ENCODE measurements at places on chromosomes 5 and 9.

DNA sequence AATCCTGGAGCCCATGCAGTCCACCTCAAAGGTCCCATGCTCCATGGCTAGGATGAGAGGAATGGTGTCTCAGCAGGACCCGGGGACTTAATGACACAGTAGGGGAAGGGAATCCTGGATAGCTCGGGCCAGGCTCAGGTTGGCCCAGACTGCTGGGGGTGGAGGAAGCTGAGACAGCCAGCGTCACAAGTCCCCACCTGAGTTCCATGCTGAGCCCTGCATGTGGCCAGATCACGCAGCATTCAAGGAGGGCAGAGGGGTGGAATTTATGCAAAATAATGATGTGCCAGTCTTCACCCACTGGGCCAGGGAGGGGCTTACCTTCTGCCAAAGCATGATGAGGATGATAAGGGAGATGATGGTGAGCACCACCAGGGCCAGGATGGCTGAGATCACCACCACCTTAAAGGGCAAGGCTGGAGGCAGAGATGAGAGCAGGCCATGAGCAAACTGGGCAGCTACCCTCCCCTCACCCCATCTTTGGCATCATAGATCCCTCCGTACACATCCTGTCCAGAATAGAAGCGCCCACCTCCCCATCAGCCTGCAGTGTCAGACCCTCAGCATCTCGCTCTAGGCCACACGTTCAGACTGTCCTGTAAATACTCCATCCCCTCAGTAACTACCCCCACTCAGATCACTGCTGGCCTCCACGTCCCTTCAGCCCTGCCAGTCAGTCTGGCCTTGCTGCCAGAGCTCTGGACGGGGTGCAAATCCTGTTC, 29.3 kb downstream of the PDGFRB start:
- no peak for DNase-seq

DNA sequence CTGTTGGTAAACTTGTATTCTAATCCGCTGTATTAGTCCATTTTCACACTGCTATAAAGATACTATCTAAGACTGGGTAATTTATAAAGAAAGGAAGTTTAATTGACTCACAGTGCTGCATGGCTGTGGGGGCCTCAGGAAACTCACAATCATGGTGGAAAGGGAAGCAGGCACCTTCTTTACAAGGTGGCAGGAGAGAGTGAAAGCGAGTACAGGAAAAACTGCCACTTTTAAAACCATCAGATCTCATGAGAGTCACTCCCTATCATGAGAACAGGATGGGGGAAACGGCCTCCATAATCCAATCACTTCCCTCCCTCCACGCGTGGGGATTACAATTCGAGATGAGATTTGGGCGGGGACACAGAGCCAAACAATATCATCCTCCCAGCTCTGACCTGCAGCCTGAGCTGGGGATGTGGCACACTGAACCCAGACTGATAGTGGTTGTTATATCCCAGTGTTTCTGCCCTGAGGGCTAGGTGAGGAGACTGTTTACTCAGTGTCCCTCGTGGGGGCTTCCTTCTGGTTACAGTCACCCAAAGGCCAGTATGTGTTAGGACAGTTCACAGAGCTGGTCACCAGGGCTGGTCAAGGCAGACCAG, 488.3 kb downstream of the KDM4C start:
- DNase-seq, result no peak

- DNase-seq, result no peak
These were observed 145.3 kb downstream of the PAPPA start for GRCh38 chr9:116298878-116299391.

DNA sequence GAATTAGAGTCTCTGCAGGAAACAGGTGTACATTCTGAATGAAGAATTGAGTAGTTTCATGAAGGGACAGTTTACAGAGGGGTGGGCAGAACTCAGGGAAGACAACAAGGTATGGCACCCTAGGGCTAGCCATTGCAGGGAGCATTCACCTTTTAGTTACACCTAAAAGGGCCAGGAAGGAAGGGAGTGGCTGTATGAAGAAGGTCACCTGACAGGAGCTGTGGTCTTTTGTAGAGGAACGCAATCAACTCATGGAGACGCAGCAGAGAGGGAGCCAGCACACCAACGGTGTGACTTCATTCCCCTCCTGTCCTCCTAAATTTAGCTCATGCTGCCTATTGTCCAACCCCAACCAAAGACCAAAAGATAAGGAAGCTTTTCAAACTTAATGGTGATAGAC, 12.7 kb upstream of the ZCCHC7 start:
- no peak for DNase-seq

DNA sequence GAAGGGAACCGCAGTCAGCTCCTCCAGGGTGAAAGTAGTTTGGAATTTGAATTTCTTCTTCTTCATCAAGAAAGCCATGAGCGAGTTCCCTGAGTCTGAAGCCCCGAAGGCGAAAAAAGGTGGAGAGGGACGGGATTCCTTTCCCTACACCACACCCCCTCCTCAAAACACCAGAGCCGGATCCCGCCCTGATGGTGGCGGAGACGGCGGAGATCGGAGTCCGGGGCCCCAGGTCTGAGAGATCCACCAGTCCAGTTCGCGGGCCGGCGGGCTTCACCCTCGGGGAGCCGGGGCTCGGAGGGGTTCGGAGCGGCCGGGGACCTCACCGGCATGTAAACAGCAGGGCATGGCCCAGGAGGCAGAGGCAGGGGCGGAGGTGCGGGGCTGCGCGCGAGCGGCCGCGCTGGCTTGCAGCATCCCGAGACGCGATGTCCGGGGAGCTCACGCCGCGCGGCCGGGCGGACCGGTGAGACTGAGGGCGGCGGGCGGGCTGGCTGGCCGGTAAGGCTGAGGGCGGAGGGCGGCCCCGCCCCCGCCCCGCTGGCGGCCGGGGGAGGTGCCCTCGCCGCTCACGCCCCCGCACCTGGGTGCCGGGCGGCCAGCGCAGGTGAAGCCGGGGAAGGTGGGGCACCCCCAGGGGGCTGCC, 606 bp downstream of the EEIG1 start:
- peak; percentile 47 for DNase-seq

DNA sequence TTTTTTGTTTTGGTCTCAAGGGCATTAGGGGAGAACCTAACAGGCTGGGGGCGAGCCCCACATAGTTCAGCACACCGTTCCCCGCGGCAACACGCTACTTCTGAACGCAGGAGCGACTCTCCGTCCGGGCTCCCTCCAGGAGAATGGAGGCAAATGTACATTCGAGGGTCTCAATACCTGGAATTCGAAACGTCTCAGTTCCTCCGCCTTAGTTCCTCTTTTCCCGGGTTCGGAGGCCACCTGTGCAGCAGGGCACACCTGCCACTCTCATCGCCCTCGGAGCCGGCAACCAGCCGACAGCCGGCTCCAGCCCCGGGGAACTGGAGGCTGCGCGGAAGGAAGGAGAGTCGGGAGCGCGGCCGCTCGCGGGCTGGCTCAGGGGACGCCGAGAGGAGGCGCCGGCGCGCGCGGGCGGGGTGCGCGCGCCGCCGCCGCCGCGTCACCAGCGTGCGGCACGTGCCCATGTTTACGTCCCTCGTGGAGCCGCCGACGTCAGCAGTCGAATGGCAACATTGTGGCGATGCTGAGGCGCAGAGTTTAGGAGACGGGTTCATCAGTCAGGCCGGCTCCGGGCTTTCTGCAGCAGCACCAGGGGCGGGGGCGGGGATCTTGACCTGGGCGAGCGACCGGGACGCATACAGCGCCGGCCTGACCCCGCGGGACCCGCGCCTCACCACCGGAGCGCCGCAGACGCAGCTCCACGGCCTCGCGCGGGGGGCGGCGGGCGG, at the start of gene JMY:
Gene JMY (plus strand): TSS at position 498 of the 728 bp plus-strand sequence. CDS start 520 bp downstream, outside the sequence.
- DNase-seq, result peak; percentile 88

GRCh38 chr5:148542812-148543211, 111.5 kb downstream of the HTR4 start:
- no peak for DNase-seq

DNA sequence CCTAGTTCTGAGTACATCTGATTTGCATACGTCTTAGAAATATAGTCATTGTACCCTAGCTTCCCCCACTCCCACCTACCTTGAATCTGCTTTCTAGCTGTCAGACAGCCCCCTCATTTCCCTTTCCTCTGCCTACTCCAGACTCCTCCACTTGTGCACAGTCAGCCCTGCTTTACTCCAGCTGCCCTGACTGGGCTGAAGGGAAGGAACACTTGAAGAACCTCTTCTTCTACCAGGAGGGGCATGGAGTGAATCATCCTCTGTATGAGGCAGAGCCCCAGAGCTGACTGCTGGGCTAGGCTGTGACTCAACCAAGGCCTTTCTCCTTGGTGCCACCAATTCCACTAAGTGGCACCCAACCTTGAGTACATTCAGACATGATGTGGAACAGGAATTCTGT, 18.1 kb upstream of the ZFR start:
- no peak for DNase-seq

- DNase-seq, result no peak
These were observed 52.5 kb downstream of the OXCT1 start for GRCh38 chr5:41817625-41818301.

DNA sequence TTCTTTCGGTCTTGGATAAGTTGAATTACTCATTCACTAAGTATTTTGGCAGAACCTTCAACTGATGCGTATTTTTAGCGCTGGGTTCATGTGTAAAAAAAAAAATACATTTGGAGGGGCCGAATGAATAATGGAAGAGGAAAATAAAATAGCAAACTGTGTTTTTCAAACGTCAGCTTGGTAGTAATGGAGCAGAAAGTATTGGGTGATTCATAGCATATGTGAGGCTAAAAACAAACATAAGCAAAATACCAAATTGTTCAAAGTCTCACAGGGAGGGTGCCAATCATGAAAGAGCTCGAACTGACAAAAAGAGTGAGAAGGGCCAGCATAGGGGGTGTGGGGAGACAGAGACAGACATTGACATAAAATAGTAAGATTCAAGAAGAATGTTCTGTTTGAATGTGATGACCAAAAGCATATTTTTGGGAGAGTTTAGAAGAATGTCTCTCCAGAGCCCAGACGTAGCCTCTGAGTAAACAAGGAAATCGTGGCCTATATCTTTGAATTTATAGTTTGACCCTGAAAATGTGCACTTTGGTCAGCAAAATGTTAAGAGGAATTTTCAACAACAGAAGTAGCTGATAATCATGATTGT, 174.9 kb upstream of the HMHB1 start:
- DNase-seq, result no peak

GRCh38 chr5:1856596-1857255, 26.0 kb downstream of the IRX4 start:
- no peak for DNase-seq

- no peak for DNase-seq
These were observed 23.9 kb upstream of the IL7R start for GRCh38 chr5:35832762-35833161.

DNA sequence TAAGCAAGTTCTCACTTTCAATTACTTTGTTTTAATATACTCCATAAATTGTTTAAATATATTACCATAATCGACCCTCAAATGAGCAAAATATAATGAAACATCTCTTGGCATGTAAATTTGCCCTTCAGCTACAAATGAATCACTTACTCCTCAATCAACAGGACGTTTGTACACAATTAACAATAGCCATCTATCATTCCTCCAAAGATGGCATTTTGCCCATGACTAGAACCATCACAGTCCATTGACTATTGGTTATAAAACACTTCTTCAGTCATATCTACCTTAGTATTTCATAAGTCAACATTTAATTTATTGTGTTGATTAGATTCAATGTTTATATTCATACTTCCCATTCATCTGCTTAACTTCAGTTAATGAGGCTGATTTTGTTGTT, 127.2 kb downstream of the CTNND2 start:
- no peak for DNase-seq

- DNase-seq, result peak; percentile 70
These were observed 938 bp downstream of the NINJ1 start for GRCh38 chr9:93132946-93133680.

GRCh38 chr9:70791936-70792335, 329.5 kb downstream of the TRPM3 start:
- DNase-seq, result no peak

DNA sequence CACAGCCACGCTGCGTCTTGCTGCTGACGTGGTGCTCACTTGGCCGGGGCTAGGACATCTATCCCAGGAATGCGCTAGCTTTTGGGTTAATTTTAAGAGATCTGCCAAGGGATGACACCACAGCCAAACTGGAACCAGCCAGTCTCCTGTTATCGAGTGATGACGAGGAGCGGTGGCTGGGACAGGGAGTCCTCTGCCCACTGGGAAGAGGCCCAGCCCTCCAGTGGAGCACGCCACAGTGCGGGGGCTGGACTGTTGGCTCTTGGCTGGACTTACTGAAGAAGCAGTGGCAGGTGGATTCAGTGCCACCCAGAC, 55.1 kb upstream of the PHYKPL start:
- no peak for DNase-seq

DNA sequence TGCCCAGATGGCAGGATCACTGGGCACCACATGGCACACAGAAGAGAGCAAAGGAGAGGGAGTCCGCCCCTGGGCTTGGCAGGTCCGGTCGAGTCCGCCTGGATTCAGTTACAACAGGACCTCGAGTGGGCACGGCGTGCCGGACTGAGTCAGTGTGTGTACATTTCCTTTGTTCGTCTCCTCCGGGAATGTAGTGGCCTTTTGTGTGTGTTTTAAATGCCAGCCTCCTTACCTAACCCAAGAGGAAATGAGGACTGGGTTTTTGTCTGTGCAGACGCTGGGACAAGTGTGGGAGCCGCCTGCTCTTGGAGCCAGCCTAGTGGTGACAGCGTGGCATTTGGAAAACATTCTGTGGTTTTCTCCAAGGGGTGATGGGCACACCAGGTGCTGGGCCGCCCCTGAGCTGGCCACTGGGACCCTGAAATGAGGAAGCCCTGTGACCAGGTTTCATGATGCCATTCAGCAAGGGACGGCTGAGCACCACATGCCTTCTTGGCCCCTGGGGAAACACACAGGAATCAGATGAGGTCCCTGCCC, 9.6 kb downstream of the NEK6 start:
- no peak for DNase-seq

DNA sequence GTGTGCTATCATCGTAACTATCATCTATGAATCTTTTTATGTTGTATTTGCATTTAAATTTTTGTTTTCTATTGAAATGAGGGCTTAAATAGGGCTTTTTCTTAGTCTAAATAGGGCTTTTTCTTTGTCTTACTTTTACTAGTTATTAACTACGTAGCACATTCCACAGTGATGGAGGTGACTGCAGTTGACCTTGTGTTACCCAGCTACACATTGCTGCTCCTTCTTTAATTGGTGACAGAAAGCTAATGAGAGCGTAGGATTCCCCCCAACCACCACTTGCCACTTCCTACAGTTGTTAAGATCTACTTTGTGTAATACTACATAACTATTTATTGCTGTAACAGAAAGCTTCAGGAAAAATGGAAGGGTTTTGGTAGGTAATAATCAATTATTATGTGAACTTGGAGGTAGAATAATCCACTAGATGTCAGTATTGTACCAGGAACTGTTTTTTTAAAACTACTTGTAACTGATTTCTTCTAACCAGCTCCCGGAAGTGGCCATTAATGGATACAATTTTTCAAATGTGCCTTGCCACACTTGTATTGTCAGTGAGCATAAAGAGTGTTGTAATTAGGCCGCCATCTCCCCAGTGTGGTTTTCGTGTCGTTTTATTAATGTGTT, 18.0 kb downstream of the MTRR start:
- DNase-seq, result no peak
